ENCODE measurements at places on chromosomes 2 and 18.

DNA sequence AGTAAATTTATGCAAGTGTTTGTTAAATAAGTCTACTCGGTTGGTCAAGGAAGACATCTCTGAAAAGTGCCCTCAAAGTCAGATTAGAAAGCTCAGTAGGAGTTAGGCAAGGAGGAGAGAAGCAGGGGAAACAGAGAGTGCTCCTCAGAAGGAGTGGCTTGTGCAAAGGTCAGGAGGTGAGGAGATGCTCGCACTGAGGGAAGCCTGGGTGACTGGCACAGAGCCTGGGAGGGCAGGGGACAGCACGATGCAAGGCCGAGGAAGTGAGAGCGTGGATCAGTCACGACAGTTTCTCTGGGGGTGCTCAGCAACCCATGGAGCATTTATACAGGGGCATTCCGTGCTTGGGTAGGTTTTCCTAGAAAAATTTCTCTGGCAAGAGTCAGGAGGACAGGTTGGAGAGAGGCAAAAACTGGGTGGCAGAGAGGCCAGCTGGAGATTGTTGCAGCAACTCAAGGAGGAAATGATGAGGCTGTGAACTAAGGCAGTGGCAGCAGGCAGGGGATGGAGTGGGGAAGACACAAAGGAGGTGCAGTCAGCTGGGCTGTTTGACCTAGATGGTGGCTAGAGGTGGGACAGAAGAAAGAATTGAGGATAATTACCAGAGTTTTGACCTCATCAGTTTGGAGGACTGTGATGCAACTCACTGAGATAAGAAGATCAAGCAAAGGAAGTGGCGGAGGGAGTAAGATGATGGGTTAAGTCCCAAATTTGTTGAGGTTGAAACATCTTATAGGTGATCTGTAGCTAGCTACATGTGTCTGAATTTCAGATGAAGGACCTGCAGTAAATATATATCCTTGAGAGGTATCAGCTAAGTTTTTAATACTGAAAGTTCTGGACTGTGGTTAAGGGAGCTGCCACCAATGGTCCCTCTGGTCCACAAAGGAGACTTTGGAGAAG, 52.4 kb downstream of the BCL2 start:
- DNase-seq, result no peak

DNA sequence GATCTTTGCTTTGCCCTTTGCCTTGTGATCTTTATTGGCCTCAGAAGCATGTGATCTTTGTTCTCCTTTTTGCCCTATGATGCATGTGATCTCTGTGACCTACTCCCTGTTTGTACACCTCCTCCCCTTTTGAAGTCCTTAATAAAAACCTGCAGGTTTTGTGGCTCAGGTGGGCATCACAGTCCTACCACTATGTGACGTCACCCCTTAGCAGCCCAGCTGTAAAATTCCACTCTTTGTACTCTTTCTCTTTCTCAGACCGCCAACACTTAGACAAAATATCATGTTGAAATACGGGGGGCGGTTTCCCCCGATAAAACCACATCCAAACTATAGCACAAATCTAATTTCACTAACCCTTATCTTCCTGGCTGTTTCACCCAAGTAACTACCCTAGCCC, 76.7 kb upstream of the RAPGEF4 start:
- DNase-seq, result no peak

- no peak for DNase-seq
These were observed 19.3 kb upstream of the TMEM18 start for GRCh38 chr2:696463-696862.

- DNase-seq, result no peak
These were observed 1.2 kb upstream of the ME2 start for GRCh38 chr18:50877545-50878265.

DNA sequence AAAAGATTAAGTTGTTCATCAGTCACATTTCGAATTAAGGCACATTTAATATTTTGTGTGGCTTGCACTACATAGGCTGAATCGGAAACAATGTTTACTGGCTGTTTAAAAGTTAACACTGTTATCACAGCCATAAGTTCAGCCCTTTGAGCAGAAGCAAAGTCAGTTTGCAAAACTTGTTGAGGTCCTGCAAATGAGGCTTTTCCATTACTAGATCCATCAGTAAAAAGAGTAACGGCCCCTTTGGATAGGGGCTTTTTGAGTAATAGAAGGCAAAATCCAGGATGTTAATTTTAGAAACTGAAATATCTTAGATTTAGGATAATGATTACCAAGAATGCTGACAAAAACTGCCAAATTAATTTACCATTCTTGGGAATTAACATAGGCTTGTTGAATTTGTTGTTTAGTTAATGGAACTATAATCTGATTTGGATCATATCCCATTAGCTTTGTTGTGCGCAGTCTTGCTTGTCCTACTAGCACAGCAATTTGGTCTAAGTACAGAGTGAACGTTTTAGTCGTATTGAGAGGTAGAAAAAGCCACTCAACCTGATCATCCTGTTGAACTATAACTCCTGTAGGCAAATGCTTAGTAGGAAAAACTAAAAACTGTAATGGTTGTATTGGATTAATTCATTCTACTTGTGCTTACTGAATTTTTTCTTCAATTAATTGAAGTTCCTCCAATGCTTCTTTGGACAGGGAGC, 13.9 kb upstream of the SUCLG1 start:
- DNase-seq, result no peak

- DNase-seq, result no peak
These were observed 131.5 kb downstream of the HDAC4 start for GRCh38 chr2:239269173-239269885.

- DNase-seq, result peak; percentile 17
These were observed 18.8 kb downstream of the ENOSF1 start for GRCh38 chr18:693466-694187.

- DNase-seq, result no peak
These were observed 49.8 kb upstream of the CNGA3 start for GRCh38 chr2:98296440-98296839.

- no peak for DNase-seq
These were observed 597 bp downstream of the PECR start for GRCh38 chr2:216081012-216081411.

DNA sequence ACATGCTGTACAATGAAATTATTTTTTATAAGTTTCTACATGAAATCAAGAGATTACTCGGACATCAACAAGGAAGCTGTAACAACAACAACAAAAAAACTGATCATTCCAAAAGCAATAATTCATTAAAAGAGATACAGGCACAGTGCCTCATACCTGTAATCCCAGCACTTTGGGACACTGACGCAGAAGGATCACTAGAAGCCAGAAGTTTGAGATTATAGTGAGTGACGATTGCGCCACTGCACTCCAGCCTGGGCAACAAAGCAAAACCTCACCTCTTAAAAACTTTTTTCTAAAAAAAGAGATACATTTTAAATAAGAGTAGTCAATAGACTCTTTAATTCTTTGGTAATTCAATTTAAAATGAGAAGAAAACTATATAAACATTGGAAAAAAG, 364.3 kb downstream of the TNS1 start:
- DNase-seq, result no peak

DNA sequence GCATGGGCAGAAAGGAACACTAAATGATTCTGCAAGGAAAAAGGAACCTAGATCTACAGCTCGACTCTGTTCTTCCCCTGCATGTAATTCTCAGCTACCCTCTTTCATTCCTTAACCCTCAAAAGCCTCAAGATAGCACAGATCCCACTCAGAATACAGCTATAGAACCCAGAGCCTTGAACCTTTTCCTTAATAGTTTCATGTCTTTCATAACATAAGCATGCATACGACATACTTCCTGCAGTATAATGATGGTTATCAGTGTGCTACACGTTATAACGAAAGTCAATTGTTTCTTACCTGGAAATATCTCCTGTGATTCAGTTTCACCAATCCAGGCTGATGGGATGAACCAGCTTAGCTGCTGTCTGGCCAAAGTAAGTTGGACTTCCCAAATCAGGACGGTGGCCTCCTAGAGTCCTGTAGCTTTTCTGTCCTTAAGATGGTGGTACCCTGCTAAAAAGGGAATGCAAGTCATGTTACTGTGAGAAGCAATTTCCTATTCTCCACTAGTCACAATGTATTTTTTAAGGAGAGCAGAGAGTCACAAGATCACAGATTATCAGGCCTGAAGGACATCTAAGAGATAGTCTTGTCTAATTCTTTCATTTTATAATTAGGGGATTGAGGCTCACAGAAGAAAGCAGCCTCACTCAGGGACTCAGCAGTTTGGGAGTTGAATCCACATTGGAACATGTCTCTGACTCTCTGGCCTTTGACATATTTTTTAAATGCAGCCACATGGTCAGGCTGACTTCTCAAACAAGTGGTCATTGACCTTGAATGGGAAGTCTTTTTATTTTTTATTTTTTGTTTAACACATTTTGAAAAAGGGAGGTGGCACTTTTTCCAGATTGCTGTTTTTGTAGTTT, 41.8 kb downstream of the CYRIA start:
- no peak for DNase-seq

DNA sequence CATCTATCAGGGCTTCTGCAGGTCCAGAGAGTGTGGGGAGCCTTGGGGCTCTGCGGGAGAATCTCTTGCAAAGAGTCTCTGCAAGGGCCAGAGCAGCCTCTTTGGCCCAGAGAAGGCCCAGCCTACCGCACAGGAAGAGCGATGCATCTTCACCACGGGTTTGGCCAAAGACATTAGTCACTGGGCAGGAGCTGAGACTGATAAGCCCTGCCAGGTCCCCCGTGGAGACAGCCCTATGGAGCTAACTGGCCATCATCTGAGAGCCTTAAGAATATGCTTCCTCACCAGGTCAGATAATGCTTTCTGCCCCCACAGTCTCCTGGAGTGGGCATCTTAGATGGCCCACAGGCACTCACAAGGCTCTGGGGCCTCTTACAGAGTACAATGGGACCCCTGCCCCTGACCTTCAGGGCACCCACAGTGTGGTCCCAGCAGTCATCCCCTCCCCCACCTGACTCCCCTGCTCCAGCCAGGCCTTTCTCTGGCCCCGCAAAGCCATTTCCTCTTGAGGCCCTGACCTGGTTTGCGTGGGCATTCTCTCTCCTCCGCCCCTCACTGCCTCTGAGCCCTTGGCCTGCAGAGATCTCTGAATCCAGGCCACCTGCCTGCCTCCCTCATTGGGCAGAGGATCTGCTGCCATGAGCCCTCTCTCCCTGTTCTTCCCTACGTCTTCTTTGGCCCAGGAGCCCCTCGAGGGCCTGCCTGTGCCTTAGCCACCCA, 31.9 kb upstream of the MAPRE3 start:
- DNase-seq, result no peak

- no peak for DNase-seq
These were observed 100.5 kb downstream of the PDE11A start for GRCh38 chr2:177972123-177972522.

- no peak for DNase-seq
These were observed 44.7 kb upstream of the TMEM131 start for GRCh38 chr2:98040331-98040939.

- DNase-seq, result no peak
These were observed 151.9 kb downstream of the EPHA4 start for GRCh38 chr2:221420245-221420644.

GRCh38 chr2:226564667-226565066, 235.0 kb downstream of the IRS1 start:
- DNase-seq, result no peak

DNA sequence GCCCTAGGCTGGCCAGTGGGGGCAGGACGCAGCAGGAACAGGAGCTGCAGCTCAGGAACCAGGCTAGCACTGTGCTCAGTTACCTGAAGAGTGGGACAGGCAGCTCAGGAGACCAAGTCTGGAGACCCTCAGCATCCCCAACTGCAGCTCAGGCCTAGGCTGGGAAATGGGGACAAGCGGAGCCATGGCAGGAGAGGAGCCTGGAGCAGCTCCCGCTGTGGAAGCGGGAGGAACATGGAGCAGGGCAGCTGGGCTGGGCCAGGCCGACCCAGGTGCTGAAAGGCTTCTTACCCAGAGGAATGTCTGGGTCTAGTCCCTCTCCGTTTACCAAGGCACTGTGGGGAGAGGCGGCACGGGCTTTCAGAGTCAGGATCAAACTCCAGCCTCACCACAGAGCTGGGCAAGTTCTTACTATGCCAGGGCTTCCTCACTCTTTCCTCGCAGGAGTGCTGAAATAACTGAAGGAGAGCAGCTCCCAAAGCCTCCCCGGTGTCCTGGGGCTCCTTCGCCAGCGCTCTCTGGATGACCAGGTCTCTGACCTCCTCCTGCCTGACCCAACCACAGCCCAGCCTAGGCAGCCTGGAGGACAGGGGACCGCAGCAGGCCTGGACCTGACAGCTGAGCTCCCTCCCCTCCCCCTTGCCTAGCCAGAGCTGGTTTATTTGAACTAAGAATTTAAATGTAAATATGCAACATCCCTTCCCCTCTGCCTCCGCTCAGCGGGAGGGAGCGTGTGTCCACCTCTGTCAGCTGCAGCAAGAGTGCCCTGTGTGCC, 247.8 kb upstream of the SIX2 start:
- DNase-seq, result no peak

DNA sequence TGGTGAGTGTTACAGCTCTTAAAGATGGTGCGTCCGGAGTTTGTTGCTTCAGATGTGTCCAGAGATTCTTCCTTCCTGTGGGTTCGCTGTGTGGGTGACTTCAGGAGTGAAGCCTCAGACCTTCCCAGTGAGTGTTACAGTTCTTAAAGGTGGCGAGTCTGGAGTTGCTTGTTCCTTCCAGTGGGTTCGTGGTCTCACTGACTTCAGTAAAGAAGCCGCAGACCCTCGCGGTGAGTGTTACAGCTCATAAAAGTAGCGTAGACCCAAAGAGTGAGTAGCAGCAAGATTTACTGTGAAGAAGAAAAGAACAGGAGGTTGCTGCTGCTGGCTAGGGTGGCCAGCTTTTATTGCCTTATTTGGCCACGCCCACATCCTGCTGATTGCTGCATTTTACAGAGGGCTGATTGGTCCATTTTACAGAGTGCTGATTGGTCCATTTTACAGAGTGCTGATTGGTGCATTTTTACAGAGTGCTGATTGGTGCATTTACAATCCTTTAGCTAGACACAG, 34.0 kb upstream of the SPTBN1 start:
- no peak for DNase-seq

DNA sequence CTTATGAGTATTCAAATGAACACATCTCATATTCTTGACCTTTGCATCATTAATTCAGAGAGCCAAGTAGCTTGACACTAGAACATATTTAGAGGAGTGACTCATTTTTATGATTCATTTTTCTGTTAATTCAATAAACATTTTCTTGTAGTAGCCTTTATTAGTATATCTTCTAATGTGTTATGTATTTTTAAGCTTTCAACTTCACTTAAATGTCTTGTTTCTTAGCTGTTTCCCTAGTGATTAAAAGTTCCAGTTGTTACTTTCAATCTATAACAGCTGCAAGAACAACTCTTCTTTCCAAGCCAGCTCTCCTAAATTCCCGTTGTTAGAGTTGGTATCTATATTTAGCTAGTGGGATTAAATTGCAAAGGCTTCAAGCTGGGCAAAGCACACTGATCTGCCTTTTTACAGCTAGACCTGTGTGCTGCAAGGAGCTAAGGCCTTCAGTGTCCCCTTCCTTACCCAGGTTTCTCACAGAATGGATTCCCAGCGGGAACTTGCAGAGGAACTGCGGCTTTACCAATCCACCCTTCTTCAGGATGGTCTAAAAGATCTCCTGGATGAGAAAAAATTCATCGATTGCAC, at the start of gene KLHL41:
TSS of gene KLHL41 (plus strand) at position 405 of the 588 bp plus-strand sequence. CDS start at position 482, 77 bp downstream.
- DNase-seq, result no peak

DNA sequence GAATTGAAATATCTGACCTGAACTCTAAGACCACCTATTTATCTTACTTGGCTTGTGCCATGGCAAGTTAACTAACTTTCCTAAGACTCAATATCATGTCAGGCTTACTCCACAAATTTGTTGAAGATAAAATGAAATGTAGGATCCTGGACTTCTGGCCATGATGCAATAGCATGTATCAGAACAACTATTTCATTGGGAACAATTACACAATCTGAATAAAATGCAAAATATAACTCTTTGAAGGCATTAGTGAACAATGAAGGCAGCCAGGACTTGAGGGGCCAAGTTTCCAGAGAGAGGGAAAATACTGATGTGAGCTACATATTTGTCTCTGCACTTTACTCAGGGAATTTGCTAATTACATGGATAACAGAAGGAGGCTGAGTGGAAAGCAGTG, 476.5 kb upstream of the ACVR2A start:
- DNase-seq, result no peak
